ENCODE measurements at places on chromosomes 6 and 20. TPM values are rescaled to one million over a fixed set of nuclear protein-coding genes. Genes with fewer than 3 reads are reported as not detected.

DNA sequence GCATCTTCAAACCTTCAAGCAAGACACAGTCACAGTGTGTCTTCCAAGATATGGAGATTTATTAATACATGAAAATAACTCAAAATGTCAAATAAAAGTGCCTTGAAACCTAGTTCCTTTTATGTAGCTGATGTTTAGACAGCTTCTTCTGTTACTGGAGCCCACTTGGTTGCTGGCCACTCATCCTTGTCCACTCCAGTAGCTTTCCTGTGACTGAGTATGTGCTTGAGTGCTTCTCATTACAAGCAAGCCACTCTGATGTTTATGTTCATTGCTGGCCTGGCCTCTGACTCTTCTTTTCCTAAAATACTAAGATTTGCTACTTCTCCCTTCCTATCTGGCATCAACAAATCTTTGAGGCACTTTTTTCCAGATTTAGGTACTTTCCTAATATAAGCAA is 545.2 kb upstream of the MAN1A1 start:
- H3K27ac ChIP-seq, result no peak overlapping the region
- DNase-seq, result no peak
- H3K4me3 ChIP-seq, result no peak overlapping the region
- no peaks in the 10 kb centered on the region for H3K27me3 ChIP-seq

GRCh38 chr6:9370480-9370879 is 935.1 kb upstream of the SLC35B3 start:
- H3K4me3 ChIP-seq, result no peak overlapping the region
- H3K27ac ChIP-seq, result no peak overlapping the region
- no peak for DNase-seq

GRCh38 chr20:1119128-1119505 is 715 bp downstream of the PSMF1 start:
- peak overlapping the region; percentile 91 for H3K27ac ChIP-seq
- H3K4me1 ChIP-seq, result peaks cover 60% of the 10 kb centered on the region
- H3K27me3 ChIP-seq, result no peaks in the 10 kb centered on the region
- H3K4me3 ChIP-seq, result peak overlapping the region; percentile 97
- DNase-seq, result no peak

VGLL2 gene
- not detected for total RNA-seq

GRCh38 chr6:130602151-130602770 is 224.9 kb upstream of the SMLR1 start:
- H3K4me1 ChIP-seq, result no peaks in the 10 kb centered on the region
- DNase-seq, result no peak

GRCh38 chr20:55166063-55166462 is 690.7 kb downstream of the DOK5 start:
- DNase-seq, result no peak
- H3K4me1 ChIP-seq, result no peaks in the 10 kb centered on the region
- H3K27me3 ChIP-seq, result no peaks in the 10 kb centered on the region
- H3K36me3 ChIP-seq, result no peaks in the 10 kb centered on the region
